ENCODE measurements at places on chromosomes 6 and 20.

- DNase-seq, result no peak
Measured at GRCh38 chr6:141956046-141956761, 176.5 kb upstream of the GJE1 start.

GRCh38 chr20:18857640-18858039 is 44.1 kb downstream of the SCP2D1 start:
- DNase-seq, result no peak

DNA sequence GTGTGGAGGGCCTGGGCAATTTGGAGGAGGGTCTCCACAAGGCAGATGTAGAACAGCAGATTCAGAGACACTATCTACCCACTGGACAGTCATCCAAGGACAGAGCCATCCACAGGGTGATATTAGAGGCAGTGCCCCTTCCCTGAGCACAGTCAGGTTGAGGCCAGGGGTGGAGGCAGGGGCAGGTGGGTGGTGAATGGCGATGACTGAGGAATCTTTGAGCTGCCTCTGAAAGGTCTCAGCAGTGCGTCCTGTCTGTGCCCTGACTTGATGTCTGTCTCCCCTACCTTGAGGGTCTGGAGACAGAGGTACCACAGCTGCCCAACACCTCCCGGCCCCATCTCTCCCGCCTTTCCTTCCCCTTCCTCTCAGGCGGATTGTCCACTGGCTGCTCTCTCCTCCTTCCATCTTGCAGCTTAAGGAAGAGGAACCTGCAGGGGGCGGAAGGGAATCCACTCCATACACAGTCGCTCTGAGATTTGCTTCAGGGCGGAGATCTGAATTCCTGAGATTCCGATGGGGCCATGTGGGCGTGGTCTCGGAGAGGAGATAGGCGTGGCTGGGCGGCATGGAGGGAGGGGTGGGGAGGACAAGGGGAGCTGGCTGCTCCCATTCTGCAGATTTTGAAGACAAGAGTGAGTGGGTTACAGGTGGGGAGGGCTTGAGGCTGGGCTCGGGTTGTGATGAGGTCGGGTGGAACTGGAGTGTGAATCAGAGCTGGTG is 1.7 kb downstream of the MUCL3 start:
- DNase-seq, result no peak

- DNase-seq, result no peak
Measured at GRCh38 chr20:21995461-21995860, 290.0 kb downstream of the PAX1 start.
